ENCODE measurements at places on chromosomes 5 and 9.

DNA sequence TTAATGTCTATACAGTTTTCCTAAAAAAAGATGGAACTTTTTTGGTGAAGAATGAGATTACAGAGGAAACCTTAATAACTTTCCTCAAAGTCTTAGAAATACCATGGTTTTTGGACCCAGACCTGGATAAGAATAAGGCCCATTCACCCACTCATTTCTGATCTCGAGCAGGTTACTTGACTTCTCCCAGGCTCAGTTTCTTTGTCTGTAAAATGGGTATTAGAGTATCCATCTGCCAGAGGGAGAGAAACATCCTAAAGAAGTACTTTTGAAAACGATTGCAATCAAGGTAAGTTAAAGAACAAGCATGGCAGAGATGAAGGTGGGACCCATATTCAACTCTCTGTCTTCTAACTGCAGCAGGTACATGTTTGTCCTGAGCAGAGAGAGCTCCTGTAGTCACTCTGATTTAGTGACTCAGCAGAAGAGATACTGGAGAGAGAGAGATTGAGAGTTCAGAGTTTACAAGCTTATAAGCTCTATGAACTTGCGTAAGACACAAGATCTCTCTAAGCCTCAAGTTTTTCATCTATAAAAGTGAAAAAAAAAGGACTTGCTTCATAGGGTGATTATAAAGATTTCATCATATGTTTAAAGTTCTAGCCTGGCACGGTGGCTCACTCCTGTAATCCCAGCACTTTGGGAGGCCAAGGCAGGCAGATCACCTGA lies 379.4 kb upstream of the SGCD start:
- DNase-seq: no peak

DNA sequence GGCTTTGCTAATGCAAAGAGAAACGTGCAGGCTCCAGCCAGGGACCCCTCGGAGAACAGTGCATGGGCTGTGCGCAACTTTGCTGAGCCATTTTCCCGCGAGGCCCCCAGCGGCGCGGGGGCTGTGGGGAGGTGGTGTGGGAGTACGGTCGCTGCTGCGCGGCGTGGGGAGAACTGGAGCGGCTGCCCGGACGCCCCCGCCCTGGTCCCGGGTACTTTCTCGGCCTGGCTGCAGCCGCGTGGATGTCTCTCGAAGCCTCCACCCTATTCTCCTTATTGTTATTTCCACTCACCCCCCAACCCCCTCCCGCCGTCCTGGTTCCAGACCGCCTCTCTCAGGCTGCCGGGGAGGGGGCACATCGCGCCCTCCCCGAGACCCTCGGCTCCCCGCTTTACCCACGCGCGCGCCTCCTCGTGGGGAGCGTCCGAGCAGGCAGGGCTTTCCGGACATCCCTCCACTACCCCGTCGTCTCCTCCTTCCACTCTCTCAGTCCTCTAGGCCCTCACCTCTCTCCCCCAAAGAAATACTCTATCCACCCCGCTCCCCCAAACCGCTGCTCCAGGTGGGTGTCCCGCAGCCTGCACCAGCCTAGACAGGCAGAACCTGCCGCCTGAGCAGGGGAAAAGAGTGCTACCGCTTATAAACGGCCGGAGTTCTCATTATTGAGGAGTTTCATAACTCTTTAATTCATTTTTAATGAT lies 68.6 kb upstream of the TBCA start:
- DNase-seq: no peak

DNA sequence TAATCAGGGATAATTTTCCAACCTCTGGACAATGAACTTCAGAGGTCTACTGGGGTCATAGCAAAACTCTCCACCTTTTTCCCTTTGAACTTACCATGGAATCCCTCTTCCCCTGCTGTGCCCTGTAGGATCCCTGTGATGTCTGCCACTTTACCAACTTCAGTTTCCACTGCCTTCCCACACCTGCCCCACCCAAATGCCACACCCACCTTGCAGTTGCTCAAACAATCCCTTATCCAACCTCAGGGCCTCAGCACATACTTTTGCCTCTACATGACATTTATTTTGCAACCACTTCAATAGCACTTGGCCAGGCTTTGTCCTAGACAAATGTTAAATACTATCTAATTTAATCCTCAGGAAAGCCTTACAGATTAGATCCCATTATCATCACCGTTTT lies 463.7 kb upstream of the WWC1 start:
- no peak for DNase-seq

DNA sequence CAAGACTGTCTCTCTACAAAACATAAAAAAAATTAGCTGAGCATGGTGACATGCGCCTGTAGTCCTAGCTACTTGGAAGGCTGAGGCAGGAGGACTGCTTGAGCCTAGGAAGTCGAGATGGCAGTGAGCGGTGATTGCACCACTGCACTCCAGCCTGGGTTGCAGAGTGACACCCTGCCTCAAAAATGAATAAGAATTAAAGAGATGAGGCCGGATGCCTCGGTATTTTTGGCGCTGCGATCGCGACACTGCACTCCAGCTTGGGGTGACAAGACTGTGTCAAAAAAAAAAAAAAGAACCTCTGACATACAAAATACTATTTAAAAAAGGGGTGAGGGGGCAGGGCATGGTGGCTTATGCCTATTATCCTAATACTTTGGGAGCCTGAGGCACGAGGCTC lies 7.3 kb downstream of the GPBP1 start:
- DNase-seq: no peak

GRCh38 chr5:178106086-178106485 lies 7.2 kb upstream of the N4BP3 start:
- no peak for DNase-seq

DNA sequence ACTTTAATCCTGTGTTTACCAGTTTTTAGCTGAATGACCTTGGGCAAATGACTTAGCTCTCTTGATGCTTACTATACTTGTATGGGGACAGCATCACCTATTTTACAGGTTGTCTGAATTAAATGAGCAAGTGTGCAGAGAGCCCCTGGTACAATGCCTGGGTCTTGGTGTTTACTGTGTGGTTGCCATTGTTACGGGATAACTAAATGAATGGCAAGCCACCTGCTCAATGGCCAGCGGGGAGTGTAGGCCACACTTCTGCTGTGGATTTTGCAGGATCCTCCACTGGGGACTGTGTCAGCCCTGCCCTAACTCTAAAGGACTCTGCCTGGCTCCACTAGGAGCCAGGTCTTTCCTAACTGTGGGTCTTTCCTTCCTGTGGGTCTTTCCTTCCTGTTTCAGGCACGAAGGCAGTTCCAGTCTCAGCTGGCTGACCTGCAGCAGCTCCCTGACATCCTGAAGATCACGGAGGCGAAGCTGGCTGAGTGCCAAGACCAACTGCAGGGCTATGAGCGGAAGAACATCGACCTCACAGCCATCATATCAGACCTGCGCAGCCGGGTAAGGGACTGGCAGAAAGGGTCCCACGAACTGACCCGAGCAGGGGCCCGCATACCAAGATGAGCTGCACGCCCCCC lies 10.3 kb upstream of the GLE1 start:
- DNase-seq: no peak

DNA sequence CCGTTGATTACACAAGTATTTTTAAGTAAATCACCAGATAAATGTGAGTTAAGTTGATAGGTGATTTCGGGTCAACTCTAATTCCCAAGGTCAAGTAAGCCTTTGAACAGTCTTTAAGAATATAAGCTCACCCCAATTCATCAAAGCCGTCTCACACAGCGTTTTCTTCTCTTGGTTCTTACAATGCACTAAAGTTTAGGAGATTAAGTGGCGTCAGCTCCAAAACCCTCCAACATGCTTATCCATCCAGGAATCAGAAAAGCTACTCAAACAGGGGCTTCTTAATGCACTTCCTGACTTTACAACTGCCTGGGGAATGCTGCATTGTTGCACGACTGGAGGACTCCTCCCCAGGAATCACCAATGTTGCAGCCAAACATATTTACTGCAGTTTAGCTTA lies 206.2 kb upstream of the EFNA5 start:
- DNase-seq: no peak

DNA sequence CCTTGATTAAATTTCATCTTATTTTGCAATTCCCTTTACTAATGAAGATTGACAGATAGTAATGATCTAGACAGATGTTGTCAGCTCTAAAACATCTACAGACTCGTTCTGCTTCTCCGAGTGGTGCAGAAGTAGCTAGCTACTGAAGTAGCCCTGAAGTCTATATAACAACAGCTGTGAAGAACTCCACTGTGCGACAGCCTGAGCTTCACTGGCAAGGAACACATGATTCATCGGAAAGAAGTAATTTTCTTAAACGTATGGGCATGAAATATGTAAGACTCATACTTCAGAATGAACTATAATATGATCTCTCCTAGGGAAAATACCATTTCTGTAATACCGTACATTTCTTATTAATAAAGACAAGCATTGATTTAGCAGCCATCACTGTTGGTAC lies 96.2 kb downstream of the TRPM3 start:
- DNase-seq: no peak

GRCh38 chr9:99030092-99030511 lies 74.8 kb upstream of the TGFBR1 start:
- no peak for DNase-seq

DNA sequence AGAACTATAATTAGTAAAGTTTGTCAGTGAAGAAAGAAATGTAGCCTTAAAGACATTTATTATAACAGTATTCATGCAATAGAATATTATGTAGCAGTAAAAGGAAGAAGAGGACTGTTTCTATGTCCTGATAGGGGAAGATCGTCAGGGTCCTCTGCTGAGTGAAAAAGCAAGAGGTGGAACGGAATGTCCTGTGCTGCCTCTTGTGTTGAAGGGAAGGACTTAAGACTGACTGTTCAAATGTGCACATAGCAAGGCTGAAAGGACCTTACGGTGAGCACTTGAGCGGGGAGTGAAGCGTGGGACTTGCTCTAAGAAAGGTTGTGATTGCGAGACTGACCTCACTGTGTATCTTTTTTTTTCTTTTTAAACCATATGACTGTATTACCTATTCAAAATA lies 63.2 kb downstream of the SNX24 start:
- DNase-seq: no peak

DNA sequence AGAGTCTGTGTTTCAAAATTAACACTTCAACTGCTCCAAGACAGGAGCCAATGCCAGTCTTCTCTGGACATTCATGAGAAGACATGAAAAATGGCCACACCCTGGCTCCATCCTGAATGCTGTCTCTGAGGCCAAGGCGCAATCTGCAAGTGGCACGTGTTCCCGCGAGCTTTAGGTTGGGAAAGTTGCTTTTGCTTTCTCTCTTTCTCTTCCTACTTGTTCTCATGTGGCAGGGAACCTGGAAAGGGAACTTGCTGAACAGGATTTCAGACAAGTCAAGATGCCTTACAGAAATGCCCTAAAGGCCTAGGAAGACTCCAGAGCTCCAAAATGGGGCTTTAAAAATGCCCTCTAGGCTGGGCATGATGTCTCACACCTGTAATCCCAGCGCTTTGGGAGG lies 91.9 kb upstream of the OTULINL start:
- no peak for DNase-seq

- no peak for DNase-seq
Measured at GRCh38 chr5:131277875-131278740, 14.3 kb downstream of the CDC42SE2 start.

- no peak for DNase-seq
Measured at GRCh38 chr9:81822301-81822865, 105.8 kb upstream of the SPATA31D4 start.

- no peak for DNase-seq
Measured at GRCh38 chr5:43429706-43430105, 17.5 kb upstream of the CCL28 start.

DNA sequence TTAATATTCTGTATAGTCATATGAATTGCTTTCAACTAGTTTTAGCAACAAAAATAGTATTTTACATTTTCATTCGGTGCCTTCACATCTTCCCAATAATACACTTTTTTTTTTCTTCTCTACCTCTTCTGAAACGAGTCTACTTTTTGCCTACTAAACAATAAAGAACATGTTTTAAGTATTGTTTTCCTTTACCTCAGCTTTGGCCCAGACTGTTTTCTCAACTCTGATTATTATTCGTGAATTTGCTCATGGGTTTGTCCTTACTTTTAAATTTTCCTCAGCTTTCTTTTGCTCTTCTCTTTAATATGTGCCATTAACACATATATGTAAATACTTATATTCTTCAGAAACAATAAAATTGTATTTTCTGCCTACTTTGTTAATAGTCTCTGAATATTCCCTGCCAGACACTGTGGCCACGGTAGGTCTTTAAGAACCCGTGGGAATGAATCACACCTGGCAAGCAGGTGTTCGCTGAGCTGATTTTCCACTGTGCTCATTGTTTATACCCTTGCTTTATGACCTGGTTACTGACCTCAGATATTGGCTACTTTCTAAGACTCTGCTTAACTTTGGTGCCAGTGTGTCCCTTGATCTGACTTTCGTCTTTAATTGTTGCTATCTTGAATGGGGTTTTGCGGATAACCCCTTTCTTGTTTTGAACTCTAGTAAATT lies 49.1 kb downstream of the FAM170A start:
- DNase-seq: no peak

- DNase-seq: no peak
Measured at GRCh38 chr5:180908998-180909731, 10.2 kb downstream of the BTNL8 start.

GRCh38 chr5:943918-944620 lies 51.4 kb downstream of the TRIP13 start:
- DNase-seq: no peak

- DNase-seq: no peak
Measured at GRCh38 chr9:98530275-98530674, 178.5 kb downstream of the GABBR2 start.

GRCh38 chr5:17143335-17143734 lies 74.1 kb upstream of the BASP1 start:
- no peak for DNase-seq

DNA sequence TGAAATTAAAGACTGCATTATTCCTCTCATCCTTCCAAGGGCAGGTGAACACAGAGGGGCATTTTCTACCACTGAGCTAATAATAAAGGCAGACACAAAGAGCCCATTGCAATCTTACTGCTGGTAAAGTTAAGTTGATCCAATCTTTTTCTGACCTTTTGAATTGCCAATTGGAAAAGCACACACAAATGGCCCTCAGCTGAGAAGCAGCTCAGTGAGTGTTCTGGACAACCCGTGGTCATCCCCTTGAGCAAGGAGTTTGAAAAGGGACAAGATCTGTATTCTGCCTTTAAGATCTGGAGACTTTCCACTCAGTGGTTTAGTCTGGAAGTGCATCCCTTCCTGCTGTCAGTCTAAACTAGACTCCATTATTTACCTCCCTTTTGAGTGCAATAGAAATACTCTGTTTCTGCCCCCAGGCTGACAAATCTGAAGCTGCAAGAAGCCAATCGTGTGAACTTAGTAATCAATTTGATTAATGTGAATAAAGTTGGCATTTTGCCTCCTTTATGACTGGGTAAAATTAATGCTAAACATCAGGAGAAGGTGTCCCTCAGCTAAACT lies 835.7 kb downstream of the MAT2B start:
- DNase-seq: no peak

GRCh38 chr9:14296495-14297113 lies 17.3 kb downstream of the NFIB start:
- no peak for DNase-seq
